Fibroblast of the conjunctiva (primary cell): ENCODE measurements at places on chromosomes 7 and 10.

GRCh38 chr7:106590209-106590816 lies 70.6 kb downstream of the CCDC71L start:
- no peak for DNase-seq

DNA sequence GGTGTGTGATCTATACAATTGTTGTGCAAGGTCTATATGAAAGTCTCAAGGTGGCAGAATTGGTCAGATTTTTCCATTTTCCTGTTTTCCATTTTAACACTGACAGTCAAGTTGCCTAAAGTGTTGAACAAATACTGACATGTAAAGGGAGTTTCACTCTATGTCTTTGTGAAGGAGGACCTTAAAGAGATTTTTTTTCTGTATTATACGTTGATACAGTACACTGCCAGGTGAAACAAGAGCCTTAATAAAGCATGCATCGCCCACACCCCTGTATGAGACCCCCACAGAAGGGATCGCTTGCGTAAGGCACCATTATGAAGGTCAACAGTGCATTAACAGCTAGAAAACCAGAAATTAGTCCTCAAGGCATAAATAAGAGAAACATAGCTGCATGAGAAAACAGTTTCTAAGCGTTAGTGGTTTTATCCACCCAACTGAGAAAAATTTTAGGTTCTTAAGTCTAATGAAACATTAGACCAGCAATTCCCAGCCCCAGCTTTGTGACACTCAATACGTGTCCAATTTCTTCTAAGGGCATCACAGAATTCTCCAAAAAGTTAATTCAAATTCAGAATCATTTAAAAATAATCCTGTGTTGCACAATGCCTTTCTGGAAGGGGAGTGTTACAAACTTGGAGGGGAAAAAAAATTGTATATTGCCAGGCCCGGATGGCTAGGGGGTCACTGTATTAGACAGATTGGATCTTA lies 6.9 kb downstream of the KLF6 start:
- no peak for DNase-seq

DNA sequence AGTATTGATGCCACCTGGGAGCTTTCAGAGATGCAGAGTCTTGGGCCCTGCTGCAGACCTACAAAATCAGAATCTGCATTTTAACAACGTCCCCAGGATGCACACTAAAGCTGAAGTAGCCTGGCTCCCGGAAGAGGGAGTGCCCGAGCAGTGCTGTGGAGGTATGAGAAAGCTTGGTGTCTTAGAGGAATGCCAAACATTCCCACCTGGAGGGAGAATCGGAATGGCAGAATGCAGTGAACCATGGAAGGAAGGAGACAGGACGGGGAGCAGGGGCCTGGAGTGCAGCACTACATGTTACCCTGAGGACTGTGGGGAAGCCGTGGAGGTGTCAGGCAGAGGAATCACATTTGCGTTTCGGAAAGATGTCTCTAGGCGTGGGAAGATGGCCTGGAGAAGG lies 90.9 kb downstream of the AOAH start:
- DNase-seq, result no peak

DNA sequence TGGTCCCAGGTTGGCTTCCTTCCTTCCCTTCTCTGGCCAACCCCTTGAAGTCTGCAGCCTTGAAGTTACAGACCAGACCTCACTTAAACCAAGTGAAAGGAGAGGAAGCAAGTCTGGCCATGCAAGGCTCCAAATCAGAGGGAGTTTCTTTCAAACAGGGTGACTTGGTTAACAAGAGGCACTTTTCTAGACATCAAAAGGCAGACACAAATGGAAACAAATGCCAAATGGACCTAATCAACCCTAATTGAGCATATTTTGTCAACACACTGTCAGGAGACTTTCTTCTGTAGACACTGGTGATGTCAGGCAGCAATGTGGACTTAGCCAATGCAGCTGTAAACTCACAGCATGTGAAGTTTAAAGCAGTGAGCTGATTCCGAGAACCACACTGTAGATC lies 282.7 kb upstream of the FZD8 start:
- no peak for DNase-seq

GRCh38 chr10:74846958-74847357 lies 20.6 kb downstream of the KAT6B start:
- no peak for DNase-seq

- DNase-seq, result no peak
These were observed 16.9 kb downstream of the GCK start for GRCh38 chr7:44172352-44172751.

- DNase-seq, result no peak
These were observed 87.5 kb downstream of the GSAP start for GRCh38 chr7:77328669-77329068.

GRCh38 chr10:61974601-61975390 lies 73.3 kb downstream of the ARID5B start:
- DNase-seq, result peak; percentile 48

DNA sequence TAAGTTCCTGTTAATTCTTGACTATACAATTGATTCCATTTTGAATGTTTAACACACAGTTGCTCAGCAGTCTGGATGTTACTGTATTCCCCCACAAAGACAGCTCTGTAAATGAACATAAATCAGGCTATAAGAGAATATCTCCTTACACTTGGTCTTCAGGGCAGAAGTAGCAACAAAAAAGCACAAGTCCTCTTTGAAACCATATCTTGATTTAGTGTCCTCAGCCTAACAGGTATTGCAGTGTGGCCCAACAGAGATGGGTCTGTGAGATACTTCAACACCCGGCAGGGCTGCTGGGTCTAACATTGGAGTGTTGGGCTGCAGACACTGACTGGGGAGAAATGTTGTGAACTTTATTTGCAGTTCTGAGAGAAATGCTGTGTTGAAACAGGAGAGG lies 75.8 kb downstream of the CUL1 start:
- no peak for DNase-seq

DNA sequence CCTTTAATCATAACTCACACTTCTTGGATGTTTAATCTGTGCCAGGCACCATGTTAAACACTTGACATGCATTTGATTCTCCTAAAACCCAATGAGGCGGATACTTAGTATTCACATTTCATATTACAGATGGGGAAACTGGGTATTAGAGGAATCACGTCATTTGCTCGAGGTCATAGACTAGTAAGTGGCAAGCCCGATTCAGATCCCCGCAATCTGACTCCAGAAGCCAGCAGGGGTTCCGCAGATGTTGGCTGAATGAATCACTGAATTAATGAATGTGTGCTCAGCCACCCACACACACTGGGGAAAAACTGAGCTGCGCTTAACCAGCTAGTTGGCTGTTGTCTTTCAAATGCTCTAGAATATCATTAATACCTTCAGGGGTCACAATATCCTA lies 22.5 kb upstream of the ENO4 start:
- DNase-seq, result no peak

DNA sequence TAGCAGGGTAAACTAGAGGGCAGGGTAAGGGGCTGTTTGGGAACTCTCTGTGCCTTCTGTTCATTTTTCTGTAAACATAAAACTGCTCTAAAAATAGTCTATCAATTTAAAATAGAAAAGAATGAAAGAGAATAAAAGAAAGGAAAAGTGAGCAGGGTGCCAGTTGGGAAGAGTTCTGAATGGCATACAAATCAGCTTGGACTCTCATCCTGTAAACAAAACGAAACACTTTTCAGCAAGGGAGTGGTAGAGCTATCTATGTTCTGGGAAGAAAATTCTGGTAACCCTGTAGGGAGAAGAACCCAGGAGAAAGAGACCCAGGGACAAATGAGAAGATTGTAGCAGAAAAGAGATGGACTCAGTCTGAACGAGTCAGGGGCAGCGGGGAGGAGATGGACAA lies 24.6 kb downstream of the SCRN1 start:
- no peak for DNase-seq

DNA sequence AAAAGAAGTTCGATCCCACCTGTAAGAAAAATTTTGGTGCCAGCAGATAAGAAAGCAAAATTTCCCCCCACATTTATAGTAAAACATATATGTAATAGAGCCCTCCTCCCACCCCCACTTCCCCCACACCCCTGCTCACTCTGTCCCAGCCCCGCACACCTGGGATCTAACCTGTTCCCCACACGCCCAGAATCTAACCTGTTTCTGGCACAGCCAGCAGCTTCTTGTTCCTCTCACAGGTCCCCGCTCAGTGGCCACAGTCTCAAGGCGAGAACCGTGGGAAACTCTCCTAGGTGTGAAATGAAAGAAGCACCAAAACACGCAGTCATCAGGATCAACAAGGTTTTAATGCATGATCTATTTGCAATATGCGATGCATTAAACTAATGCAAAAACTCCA lies 32.8 kb downstream of the LYZL1 start:
- no peak for DNase-seq

GRCh38 chr7:17968791-17969715 lies 28.8 kb upstream of the SNX13 start:
- no peak for DNase-seq

DNA sequence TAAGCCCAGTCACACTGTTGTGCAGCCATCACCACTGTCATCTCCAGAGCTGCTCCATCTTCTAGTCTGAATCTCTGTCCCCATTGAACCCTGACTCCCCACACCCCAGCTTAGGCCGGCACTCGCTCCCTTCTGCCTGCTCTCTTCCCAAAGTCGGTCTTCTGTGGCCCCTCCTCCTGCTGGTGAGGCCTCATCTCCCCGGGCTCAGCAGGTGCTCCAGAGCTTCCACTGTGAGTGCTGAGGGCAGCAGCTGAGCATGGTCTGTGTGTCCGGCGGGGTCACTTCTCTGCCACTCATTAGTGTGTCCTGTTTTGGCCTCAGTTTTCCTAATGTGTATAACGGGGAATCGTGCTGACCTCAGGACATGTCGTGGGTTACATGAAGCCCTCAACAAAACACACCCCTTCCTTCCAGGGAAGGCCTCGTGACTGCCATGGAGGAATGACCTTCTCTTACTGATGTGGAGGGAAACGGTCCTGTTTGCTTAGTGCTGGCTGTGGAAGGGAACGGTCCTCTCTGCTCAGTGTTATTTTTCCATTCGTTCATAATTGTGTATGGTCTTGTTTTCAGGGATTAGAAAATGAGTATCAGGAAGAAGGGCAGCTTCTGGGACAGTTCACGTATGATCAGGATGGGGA lies 4.3 kb upstream of the GET4 start:
- DNase-seq, result no peak

- DNase-seq, result no peak
These were observed 175.8 kb upstream of the KAT6B start for GRCh38 chr10:74650613-74651012.

DNA sequence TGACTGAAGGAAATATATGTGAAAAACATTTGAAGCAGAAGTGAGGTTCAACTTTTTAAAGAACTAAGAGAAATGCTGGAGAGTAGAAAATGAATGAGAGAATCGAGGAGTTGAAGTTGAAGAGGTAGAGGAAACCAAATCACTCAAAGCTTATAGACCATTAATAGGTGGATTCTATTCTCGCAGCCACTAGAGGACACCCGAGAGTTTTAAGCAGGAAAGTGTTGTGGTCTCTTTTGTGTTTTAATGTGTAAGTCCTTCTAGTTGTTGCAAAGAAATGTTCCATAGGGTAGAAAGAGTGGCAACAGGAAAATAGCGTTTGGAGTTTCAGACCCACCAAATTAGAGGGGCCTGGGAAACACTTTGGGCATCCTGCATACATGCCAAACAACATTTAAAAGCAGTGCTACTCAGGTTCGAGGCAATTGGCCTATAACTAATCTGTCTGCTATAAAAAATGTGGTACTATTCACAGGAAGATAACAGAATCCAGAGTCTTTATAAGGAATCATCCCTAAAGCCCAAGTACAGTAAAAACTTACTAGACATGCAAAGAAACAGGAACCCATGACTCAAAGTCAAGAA lies 75.3 kb upstream of the TAS2R16 start:
- DNase-seq, result no peak
